ENCODE measurements at places on chromosomes 11 and 22. TPM values are rescaled to one million over a fixed set of nuclear protein-coding genes. Genes with fewer than 3 reads are reported as not detected.
A peak's percentile ranks its signal among the peaks of the same experiment; 100 is the strongest.

OR52N4 gene
- total RNA-seq: not detected

TRIM51 gene
- not detected for total RNA-seq

CALCB gene
- not detected for total RNA-seq

TTLL8 gene
- not detected for total RNA-seq

DNA sequence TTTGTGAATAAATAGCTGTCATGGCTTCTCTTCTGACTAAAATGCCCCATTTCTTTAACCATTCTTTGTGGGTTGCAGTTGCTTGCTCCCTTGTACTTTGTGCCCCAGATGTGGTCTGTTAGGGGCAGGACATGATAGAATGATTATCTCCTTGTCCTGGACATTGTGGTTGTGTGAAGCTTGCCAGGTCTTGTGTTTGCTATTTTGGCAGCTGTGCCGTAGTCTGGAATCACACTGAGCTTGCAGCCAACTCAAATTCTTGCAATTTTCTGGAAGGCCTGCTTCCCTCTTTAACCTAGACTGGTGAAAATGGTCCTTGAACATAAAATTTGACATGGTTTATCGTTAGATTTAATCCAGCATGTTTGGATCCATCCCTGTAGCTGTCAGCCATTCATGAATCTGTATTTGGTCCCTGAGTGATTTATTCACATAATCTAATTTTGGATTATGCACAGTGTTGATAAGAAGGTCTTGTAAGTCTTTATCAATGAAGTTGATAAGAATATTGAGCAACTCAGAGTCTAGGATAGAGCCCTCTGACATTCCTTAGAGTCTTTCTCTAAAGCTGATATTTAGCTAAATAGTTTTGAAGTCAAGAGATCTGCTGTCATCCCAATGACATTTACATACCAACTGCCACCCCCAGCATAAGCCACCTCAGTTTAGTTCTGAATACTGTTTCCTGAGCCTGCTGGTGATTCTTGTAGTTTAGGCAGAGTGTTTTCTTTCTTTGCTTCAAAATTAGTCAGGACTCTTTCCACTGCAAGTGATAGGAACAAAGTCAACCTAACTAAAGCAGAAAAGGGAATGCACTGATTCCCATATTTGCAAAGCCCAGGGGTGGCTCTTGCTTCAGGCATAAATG lies 9.8 kb downstream of the SPON1 start:
- DNase-seq: peak; percentile 71

- DNase-seq: no peak
These were observed 85.9 kb downstream of the ZNF280B start for GRCh38 chr22:22422629-22423112.

DNA sequence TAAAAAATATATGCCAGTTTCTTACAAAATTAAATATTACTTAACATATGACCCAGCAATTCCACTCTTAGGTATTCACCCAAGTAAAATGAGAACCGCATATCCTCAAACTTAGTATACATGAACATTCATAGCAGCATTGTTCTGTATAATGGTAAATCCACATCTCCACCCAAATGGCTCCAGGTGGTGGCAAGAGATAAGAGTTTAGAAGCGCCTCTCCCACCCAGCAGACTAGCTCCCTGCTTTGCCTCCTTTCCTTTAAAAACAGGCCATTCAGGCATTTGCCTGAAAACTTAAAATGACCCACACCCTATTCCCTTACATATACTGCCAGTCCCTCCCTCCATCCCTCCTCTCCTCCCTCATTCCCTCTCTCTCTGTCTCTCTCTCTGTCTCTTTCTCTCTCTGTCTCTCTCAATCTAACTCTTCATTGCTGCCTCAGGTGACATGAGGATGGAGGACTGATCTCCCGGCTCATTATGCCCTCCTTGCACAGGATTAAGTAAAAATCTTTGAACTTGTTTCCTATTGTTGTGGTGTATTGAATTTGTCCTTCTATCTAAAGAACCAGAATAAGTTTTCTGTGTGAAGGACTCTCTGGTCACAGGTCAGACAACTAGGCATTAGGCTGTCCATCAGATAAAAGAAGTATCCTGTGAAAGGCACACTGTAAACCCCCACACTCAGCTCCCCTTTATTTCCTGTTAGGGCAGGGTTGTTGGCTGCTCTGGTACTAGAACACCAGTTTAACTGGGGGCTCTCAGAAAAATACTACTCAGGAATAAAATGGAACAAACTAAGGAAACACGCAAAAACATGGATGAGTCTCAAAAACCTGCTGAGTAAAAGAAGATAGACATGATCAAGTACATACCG lies 48.3 kb downstream of the RRP8 start:
- no peak for DNase-seq

DNA sequence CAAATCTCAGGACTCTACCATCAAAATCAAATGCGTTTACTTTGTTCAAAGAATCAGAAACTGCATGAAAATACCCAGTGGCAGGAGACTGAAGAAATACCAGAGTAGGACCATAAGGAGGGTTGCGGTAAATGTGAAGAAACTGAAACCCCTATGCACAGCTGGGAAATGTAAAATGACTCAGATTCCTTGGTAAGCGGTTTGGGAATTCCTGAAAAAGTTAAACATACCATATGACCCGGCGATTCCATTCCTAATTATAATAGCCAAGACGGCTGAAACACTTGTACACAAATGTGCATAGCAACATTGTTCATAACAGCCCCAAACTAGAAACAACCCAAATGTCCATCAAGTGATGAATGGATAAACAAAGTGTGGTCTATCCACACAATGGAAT lies 114.1 kb upstream of the GRAMD1B start:
- peak; percentile 76 for DNase-seq

DNA sequence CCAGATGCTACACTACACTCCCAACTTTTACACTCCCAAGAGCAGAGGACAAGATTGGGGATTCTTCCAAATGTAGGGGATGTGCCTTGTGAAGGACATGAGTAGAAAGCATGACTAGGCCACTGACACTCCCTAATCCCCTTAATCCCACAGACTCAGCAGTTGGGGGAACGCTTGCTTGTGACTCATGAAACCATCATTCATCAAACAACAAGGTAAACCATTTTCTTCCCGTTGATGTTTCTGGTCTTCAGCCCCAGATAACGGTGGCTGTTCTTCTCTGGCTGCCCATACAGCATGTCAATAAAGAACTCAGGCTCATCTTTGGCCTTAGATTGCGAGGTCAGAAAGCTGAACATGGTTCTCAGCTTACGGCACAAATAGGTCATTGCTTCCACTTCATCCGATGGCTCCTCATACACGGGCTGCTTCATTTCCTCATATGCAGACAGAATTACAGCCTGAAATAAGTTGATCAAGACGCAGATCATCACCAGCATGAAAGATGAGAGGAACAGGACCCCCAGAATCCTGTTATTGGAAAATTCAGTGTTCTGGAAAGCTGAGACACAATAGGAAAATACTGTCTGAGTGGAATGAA lies 6.4 kb upstream of the CDPF1 start:
- DNase-seq: no peak

- peak; percentile 79 for DNase-seq
These were observed at the start of gene OSBPL5 for GRCh38 chr11:3165152-3165705. Gene OSBPL5 (minus strand): TSS chr11:3165310. CDS start chr11:3129148, 36,162 bp downstream.

DNA sequence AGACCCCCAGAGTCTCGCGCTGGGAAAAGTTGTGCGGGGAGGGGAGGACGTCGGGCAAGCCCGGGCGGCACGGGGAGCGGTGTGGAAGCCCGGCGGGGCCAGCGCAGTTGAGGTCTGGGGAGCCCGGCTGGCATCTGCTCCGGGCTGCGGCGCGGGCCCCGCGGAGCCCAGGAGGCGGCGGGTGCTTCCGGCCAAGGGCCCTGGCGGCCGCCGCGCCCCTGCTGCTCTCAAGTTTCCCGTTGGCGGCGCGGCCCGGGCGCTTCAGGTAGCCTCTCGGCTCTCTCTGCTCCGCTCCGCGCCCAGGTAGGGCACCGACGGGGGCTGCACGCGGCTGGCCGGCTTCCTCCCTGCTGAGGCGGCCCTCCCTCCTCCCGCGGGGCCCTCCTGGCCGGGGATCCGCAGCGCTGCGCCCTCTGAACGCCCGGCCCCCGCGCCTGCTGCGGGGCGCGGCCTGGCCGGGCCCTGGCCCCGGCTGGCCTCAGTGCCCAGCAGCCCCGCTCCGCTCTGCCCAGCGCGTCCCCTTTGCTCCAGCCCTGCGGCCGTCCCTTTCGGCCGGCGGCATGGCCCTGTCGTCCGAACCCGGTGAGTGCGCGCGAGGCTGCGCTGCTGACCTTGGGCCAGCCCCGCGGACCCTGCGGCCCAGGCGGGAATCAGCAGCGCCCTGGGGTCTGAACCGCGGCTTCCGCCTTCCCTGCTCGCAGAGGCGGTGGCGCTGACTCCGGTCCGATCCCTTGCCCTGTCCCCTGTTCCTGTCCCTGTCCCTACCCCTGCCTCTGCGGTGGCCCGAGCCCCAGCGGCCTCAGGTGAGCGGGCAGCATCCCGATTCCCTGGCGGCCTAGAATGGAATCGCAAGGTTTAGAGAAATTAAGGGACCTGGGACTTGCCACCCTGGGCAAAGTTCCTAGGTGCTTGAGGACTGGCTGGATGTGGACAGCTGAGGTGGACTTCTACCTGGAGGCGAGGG lies 4.3 kb upstream of the AMPD3 start:
- peak; percentile 41 for DNase-seq

DNA sequence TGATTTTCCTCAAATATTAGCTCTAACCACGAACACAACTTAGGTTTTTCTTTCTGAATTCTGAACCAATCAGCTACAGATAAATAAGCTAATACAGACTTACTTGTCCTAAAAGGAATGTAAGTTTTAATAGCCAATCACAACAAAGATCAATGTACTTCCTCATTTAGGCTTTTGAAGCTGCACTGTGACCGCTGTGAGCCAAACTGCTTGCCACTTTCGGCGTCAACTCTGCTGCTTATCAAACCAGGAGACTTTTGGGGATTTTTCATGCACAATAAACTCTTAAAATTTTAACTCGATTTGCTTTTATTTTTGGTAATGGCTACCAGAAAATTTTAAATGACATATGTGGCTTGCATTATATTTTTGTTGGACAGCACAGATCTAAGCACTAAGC lies 92.5 kb downstream of the TMPRSS5 start:
- no peak for DNase-seq

Data from cardiac muscle cell (in vitro differentiated cells and primary cell).